ENCODE measurements at places on chromosomes 7 and 10.

- DNase-seq, result peak; percentile 13
Observed at GRCh38 chr10:62858364-62858763, 42.2 kb upstream of the EGR2 start.

- no peak for DNase-seq
Observed at GRCh38 chr7:27139334-27140125, 4.0 kb downstream of the HOXA5 start.

- DNase-seq, result no peak
Observed at GRCh38 chr10:51772387-51772786, 73.0 kb upstream of the CSTF2T start.

- no peak for DNase-seq
Observed at GRCh38 chr10:77669892-77670291, 32.3 kb upstream of the KCNMA1 start.

Data from AG09309 (cell line).